ENCODE measurements at places on chromosomes 4 and X.

DNA sequence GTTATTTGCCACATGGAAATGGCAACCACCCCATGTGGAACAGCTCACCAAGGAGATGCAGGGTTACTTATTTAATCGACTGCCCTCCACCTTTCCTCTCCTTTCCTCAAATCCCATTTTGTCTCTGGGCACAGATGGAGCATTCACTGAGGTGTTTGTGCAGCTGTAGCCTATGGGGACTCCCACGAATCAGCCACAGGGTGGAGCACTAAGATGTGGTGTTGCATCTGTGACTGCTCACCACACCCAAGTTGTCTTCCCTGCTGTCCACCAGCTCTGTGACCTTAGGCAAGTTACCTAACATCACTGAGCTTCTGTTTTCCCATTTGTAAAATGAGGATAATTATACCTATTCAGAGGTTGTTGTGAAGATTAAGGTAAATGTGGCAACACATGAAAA, 252.4 kb upstream of the CPEB2 start:
- DNase-seq = no peak

DNA sequence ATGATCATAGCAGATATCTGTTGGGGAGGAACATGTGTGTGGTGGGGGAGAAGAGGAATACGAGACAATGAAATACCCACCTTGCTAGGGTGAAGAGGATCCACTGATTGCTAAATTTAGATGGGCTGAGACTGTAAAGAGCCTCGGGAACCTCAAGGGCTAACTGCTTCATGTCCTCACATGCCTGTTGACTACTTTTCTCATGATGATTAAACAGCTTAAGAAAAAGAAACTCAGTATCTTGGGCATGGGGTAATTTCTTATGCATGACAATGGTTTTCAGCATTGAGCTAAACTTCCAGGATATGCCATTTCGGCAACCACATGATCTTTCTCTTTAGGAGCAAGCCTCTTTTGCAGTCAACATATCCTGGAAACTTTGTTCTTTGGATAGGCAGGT, 3.9 kb upstream of the LNX1 start:
- DNase-seq = no peak

DNA sequence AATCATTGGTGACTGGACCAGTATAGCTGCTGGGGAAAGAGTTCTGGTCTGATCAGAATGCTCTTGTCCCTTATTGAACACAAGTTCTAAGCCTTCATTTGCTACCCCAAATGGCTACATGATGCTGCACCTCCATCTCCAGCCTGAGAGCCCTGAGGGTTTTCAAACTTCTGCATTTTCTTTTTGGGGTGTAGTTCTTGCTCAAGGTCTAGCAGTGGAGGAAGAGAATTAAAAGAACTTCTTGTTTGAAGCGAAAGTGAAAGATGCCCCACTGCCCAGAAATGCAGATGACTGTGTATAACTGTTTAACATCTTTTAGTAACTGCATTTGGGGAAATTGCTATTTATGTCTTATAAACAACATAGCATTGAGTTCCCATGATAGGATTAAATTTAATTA, 38.5 kb downstream of the LAMTOR3 start:
- DNase-seq = no peak

GRCh38 chr4:38003102-38003501, 42.9 kb downstream of the PTTG2 start:
- no peak for DNase-seq

GRCh38 chr4:88893961-88894360, 163.0 kb downstream of the FAM13A start:
- no peak for DNase-seq

DNA sequence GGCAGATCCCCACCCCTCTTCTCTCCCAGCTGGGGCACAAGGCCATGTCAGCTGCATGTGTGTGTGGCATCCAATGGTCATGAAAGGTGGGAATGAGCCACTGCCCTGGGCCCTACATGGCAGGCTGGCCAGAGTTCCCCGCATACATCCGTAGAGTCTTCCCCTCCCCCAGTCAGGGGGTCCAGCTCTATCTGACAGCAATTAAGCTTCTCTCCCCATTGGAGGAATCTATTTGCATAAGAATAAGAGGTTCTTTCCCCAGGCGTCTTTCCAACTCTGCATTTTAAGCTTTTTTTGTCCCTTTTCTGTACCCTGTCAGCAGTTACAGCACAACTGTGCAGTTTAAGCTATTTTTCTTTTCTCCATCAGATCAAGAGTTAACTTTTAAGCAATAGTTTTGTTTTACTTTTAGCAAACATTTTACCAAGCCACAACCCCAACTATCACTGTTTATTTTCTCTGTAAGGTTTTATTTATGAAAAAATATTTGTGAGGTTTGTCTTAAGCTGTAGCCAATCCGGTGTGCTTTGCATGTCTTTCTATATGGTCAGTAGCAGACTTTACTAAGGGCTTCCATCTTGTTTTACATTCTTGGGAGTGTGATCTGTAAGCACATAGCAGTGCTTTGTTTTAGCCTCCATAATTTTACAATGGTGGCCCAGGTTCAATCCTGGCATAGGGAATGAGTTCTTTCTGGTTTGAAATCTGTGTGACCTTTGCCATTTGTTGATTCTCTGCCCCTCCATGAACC, 28.7 kb downstream of the NLRP2B start:
- no peak for DNase-seq

DNA sequence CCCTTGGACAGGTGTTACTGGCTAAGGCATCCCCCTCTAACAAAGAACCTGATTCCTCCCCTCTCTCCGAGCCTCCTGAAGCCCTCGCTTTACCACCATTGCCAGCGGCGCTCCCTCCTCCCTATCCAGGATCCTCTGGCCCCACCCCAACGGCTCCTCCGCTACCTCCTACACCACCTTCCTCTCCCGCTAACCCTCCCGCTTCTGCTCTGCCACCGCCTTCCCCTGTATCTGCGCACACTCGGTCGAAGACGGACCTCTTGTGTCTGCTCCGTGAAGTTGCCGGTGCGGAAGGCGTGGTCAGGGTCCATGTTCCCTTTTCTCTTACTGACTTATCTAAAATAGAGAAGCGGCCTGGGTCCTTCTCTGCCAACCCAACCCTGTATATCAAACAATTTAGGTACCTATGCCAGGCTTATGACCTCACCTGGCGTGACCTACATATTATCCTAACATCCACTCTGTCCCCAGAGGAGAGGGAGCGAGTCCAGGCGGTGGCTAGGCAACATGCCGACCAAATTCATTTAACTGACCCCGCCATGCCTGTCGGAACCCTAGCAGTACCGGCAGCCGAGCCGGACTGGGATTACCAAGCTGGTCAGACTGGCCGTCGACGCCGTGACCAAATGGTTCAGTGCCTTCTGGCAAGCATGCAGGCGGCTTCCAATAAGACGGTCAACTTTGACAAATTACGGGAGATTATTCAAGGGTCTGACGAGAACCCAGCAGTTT, 958.9 kb downstream of the RPA4 start:
- DNase-seq = no peak

- no peak for DNase-seq
These were observed 109.2 kb upstream of the HS3ST1 start for GRCh38 chr4:11537846-11538245.

- no peak for DNase-seq
These were observed 270.3 kb downstream of the DTHD1 start for GRCh38 chr4:36551697-36552214.

- peak; percentile 30 for DNase-seq
These were observed 792 bp downstream of the PPID start for GRCh38 chr4:158722291-158722916.

DNA sequence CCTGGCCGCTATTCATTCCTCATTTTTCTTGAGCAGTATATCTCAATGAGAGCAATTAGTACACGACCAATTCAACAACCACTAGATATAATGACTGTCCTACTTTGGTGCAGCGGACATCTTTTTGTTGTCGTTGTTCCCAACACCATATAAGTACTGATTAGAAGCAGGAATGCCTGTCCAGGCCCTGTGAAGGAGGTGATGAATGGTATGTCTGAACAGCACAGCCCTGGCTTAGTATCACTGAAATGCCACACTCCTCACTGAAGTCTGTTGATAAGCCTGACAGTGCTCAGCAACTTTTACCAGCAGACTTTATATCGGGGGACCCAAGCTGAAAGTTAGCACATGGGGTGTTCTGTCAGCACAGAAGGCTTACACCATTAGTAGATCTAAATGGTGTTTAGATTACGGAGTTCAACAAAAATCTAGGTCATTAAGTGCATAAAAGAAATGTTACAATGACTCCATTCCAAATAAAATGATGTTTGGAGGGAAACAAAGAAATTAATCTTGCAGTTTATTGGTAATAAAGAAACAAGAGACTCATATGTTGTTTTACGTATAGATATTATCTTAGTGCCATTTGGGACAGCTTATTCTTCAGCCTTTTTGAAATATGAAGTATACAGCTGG, 228.3 kb upstream of the TTC29 start:
- no peak for DNase-seq

DNA sequence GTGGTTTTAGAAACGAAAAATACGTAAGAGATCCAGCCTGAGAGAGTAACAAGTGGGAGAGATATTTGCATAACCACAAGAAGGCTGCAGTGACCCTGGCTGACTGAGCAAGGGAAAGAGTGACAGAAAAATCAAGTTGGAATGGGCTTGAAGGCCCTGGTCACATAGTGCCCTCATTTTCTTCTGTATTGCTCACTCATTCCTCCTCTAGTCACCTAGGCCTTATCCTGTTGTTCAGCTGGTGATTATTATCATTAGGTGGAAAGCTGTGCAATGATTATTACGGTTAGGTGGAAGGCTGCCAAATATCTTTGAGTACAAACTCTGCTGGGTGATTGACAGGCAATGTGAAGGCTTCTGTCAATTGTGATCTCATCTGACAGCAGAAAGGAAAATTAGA, 2384.1 kb downstream of the PCDH7 start:
- DNase-seq = no peak

- DNase-seq = no peak
These were observed 93.4 kb upstream of the MAMLD1 start for GRCh38 chrX:150269605-150270254.

DNA sequence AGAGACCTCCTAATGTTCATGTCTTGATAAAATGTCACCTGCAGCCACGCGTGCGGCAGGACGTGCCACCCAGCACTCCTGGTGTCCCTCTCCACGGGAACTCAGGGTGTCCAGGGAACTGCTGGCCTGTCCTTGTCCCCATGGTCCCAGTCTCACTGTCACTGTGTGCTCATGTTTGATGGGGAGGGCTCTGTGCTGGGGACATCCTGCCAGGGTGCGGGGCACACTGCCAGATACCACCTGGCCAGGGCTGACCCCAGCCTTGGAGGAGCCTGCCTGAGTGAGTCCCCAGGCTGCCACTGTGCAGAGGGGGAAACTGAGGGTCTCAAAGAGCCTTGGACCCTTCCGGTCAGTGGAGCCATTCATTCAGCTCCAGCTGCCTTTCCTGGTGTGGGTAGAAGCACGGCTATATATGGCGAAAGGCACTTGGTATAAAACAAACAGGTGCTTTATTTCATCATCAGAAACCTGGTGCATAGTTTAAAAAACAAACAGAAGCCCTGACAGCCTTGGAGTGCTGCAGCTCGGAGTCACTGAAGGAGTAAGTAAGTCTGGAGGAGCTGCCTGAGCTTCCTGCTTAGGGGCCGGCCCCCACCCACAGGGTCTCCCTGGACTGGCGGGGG, 33.0 kb downstream of the NOP14 start:
- DNase-seq = peak; percentile 20

- no peak for DNase-seq
These were observed 22.8 kb downstream of the CFAP99 start for GRCh38 chr4:2441393-2442174.

DNA sequence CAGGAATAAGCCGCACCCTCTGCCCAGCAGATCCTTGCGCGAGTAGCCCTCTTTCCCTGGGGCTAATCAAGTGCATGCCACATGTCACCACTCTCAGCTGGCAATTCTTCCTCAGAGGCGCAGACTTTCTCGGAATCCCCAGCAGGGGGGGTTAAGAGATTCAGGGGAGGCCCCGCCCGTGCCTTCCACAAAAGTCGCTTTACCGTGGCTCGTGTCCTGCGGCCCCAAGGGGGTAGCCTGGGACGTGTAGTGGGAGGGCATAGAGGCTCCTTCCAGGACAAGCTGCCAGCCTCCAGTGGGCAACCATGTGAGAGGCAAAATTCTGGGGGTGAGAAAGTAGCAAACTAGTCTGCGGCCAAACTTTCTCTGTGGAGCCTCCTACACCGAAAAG, 652 bp downstream of the SRPX start:
- no peak for DNase-seq

DNA sequence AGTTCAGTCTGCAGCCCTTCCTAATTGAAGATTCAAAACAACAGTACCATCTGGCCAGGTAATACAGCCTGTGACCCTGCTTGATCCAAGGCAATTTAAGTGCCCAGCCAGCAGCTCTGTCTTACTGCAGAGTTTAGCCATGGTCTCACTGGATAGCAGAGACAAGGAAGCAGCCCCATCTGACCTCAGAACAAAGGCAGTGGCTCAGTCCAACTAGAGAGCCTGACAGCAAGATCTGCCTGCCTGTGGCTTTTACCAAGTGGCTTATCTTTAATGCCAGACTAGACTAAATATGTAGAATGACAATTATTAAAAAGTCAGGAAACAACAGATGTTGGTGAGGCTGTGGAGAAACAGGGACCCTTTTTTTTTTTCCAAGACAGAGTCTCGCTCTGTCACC, 293.4 kb downstream of the DTHD1 start:
- no peak for DNase-seq

GRCh38 chr4:78923464-78924312, 15.6 kb downstream of the PAQR3 start:
- no peak for DNase-seq

- no peak for DNase-seq
These were observed 49.9 kb downstream of the IL15 start for GRCh38 chr4:141686146-141686775.

DNA sequence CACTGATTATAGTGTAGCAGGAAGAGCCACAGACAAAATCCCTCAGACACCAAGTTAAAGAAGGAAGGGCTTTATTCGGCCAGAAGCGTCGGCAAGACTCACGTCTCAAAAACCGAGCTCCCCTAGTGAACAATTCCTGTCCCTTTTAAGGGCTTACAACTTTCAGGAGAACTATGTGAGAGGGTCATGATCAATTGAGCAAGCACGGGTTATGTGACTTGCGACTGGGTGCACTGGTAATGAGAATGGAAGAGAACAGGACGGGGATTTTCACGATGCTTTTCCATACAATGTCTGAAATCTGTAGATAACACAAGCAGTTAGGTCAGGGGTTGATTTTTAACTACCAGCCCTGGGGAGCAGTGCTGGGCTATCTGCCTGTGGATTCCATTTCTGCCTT, 116.7 kb downstream of the MFAP3L start:
- no peak for DNase-seq

DNA sequence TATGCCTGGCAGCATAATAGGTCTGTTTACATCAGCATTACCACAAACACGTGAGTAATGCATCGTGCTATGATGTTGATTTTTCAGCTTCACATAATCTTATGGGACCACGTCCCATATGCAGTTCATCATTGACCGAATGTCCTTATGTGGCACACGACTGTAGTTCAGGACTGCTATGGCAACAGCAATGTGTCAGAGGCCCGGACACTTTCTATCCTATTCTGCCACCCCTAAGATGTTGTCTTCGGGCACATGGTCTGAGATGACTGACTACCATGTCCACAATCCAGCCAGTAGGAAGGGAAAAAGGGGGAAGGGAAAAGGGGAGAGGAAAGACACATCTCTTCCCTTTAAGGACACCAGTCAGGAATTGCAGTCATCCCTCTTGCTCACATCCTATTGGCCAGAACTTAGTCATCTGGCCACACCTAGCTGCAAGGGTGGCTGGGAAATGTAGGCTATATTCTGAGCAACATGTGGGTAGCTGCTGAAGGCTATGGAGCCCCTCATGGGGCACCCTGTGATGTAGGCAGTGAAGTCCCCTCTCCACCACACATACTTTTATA, 196.0 kb upstream of the RBPJ start:
- DNase-seq = no peak

GRCh38 chr4:66929748-66930147, 615.6 kb downstream of the CENPC start:
- no peak for DNase-seq
